ENCODE measurements at places on chromosomes 1 and 21.

DNA sequence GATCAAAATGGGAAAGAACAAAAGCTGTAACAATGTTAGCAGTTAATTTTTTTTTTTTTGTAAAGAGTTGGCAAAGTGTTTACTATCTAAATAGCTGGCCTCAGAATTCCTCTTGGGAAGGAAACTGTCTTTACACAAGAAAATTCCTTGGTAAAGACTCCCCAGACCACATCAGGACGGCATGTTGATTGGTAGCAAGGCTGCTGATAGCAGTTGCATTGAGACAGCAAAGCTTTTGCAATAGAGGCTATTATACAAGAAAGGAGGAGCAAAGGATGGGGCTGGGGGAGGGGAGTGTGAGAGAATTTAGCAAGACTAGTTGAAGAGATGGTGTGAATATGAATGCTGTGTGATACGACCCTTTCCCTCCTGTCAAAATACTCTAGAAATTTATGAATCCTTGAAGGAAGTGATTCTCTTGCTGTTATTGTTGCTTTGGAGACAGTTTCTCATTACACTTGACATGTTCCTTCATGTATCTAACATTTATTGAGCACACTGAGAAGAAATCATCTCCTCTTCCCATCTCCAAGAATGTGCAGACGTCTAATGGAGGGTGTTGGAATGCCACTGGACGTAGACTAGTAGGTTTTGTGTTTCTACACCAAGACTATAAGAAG is 355.6 kb downstream of the SIPA1L2 start:
- peak; percentile 24 for DNase-seq

GRCh38 chr21:41227357-41228005 is 59.5 kb downstream of the BACE2 start:
- no peak for DNase-seq

- no peak for DNase-seq
Measured at GRCh38 chr1:92376345-92376744, 77.5 kb downstream of the RPAP2 start.

- DNase-seq, result no peak
Measured at GRCh38 chr1:172513479-172513878, 19.5 kb upstream of the SUCO start.

DNA sequence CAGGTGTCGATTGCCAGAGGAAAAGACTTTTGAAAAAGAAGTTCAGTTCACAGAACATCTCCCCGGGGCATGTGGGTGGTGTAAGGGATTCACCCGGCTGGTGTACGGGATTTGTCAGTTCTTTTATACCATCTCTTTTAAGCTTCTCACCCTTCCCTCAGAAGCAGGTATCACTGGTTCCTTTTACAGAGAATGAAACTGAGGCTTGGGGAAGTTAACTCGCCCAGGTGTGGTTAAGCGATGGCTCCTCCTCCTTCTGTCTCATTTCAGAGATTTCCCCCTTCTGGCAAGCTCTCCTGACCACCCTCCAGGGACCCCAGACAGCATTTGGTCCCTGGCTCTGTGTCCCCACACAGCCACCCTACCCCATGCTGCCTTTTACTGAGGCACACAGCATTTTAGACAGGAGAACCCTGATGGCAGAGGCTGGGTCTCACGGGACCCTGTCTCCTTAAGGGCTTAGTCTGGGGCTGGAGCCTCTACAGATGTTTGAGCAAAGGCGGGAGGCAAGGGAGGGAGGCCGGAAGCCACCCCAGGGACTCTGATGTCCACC is 2.8 kb upstream of the ECE1 start:
- DNase-seq, result no peak
